Smooth muscle cell of trachea (primary cell): ENCODE measurements at places on chromosomes 11 and 22. TPM values are rescaled to one million over a fixed set of nuclear protein-coding genes. Genes with fewer than 3 reads are reported as not detected.

The CSF2RB gene
- total RNA-seq = 0.44 TPM in 1 of 2 replicates, not detected in the other

The JAML gene
- total RNA-seq = not detected in 2 replicates

The MS4A3 gene
- total RNA-seq = not detected in 2 replicates

The FAM180B gene
- total RNA-seq = 0.17 TPM in 1 of 2 replicates, not detected in the other

The MUC6 gene
- under 0.01 TPM in 1 of 2 replicates, not detected in the other for total RNA-seq
